Activated T-helper 1 cell treated with anti-CD3 and anti-CD28 coated beads, Interleukin-2, amount 50 U/mL, for 16 hours (primary cell): ENCODE measurements at places on chromosomes 11 and 22.

DNA sequence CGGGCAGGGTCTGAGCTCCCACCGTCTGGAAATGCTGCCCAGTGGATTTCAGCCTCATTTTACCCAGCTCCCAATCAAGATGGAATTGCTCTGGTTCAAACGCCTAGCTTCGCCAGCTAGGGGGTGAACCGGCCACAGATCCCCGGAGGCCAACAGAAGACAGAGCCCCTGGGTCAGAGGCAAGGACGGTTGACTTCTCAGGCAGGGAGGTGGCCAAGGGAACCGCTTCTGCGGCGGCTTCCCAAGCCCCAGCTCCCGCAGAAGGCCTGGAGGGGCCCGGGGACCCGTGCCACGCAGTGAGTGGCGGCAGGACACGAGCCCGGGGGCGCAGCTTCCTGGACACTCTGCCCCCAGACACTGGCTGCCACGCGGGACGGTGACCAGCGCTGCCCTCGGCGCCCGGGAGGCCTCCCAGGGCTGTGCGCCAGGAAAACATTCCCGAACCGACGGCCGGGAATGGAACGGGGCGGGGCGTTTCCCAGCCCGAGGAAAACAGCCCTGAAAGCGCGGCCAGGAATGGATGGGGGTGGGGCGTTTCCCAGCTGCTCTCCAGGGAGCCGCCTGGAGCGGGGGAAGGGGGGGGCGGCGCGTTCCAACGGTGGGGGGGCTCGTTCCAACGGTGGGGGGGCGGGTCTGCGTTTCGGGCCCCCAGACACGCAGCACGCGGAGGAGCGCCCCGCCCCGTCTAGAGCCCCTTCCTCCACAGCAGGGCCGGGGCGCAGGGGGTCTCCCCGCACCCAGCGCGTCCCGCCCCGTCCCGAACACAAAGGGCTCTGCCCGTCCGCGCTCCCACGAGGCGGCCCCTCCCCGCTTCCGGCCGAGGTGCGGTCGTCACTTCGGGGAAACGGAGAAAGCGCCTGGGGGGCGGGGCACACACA lies 13.5 kb upstream of the B4GALNT4 start:
- peak; percentile 80 for DNase-seq

- DNase-seq, result no peak
Measured at GRCh38 chr11:132078264-132079076, 708.1 kb downstream of the NTM start.

DNA sequence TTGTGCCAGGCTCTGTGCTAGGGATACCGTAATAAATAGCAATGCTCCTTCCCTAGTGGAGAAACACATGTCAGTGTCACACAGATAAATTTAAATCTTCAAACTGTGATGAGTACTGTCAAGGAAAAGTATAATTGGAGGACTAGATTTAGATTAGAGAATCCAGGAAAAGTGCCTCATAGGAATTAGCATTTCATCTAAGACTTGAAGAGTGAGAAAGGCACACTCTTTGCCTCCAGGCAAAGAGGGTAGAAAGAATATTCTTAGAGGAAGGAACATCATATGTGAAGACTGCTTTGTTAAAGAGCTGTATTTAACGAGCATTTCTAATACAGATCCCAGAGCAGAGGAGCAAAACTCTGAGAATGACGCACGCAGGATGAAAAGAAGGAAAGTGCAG lies 30.9 kb downstream of the ART5 start:
- no peak for DNase-seq

DNA sequence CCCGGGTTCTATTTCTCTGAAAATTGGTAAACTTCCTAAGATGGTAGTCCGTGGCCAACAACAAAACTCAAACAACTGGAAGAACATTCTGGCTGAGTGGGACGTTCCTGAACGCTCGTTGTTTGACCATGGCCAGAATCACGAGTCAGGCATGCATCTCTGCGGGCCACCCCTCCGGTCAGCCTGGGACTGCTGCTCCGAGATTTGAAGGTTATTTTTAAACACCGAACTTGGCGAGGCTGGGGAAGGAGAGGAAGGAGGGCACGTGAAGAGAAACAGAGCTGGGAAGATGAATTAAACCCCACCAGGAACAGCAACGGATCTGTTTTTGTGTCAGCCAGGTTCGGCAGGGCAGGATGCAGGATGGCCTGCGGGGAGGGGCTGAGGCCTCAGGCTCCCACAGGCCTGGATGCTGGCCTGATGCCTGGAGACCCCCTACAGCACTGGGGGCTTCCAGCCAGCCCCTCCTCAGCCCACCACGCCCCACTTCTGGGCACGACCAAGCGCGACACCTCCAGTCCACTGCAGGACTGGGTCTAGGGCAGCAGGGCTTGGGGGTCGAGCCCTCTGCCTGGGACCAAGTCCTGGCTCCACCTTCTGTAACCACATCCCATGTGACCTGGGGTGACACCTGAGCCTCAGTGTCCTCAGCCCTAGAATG lies 5.1 kb downstream of the SHISAL1 start:
- no peak for DNase-seq

- peak; percentile 62 for DNase-seq
Measured at GRCh38 chr22:46791201-46791731, 28.8 kb downstream of the TBC1D22A start.

- DNase-seq, result no peak
Measured at GRCh38 chr22:37904572-37905533, 1.2 kb upstream of the MICALL1 start.

DNA sequence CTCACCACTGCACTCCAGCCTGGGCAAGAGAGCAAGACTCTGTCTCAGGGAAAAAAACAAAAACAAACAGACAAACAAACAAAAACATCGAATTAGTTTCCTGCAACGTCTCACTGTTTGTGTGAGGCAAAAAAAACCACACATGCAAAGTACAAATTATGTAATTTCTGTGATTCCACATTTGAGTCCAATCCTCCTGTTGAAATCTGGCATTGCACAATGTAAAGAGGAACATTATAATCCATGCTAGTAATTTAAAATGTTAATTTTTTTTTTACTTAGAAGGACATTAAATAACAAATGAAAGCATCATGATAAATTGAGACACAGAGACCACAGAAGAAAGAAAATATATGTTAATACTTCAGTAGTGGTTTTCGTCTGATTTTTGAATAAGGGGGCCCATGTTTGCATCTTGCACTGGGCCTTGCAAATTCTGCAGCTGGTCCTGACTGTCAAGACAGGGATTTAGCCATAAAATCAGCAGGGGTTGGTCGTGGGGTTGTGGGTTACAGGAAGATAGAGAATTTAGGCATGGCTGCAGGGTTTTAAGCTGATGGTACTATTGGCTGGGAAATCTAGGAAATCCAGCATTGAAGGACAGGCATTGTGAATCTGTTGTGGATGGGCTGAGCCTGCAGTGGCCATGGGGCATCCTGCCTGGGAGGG lies 102.6 kb upstream of the ALDH3B2 start:
- DNase-seq, result no peak

- no peak for DNase-seq
Measured at GRCh38 chr11:105858841-105859240, 163.2 kb downstream of the MSANTD4 start.

DNA sequence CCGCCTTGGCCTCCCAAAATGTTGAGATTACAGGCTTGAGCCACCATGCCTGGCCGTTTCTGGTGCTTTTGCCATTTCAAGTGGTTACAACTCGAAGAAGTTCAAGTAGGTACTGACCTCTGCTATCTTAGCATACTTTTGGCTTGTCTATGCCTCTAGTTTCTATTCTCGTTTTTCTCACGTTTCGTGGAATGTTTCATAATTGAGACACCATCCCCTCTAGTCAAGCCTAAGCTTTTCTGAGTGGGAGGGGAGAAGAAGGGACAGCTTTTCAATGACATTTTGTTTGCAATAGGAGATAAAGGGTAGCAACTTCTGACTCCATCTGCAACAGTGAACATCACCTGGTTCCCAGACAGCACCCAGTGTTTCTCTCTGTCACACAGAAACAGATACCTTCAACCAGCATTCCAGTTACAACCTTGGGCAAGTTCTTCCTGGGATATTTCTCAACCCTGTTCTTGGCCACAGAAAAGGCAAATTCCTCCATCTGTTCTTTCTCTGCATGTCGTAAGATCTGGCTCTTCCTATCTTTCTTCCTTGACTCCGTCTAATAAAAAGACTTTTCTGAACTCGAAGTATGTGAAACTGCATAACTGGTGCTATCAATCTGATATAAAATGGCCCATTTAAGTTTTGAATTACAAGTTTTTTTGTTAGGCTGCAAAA lies 25.5 kb downstream of the DDI1 start:
- no peak for DNase-seq

DNA sequence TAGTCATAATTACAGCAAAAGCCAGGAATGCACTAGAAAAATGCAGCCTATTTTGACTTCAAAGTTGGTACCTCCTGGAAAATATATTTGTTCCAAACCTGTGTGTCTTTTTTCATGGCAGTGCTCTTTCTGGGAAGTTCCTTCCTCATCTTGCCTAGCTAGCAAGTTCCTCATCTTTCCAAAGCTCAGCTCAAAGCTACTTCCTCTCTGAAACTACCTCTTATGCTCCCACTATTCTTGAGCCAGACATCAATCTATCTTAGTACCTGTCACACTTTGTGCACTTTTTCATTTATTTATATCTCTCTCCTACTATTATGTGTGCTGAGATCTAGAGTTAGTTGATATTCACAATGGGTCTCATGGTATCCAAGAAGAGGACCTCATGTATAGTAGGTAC lies 191.6 kb upstream of the CCDC90B start:
- no peak for DNase-seq
